ENCODE measurements at places on chromosomes 5 and 9.

DNA sequence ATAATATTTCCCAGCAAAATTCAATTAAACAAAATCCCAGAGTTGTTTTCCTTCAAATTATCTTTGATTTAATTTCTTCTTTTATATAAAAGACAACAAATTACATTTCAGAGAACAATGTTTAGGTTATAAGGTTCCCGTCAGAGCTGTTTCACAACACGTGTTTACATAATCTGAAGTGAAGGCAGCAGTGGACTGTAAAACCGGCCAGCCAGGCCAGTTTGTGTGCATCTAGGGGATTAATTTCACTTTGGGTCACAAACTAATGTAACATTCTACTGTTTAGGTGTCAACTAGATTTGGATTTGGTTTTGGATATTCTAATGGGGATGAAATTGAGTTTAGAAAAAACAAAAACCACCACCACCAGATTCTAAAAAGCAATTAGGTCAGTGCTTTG is 86.5 kb upstream of the PLPP1 start:
- DNase-seq: no peak

- DNase-seq: no peak
Measured at GRCh38 chr5:158234323-158235158, 375.6 kb upstream of the CLINT1 start.

GRCh38 chr9:91923145-91923544 is 26.9 kb downstream of the ROR2 start:
- DNase-seq: no peak

- DNase-seq: no peak
Measured at GRCh38 chr9:8684978-8685708, 885.6 kb upstream of the DMAC1 start.

DNA sequence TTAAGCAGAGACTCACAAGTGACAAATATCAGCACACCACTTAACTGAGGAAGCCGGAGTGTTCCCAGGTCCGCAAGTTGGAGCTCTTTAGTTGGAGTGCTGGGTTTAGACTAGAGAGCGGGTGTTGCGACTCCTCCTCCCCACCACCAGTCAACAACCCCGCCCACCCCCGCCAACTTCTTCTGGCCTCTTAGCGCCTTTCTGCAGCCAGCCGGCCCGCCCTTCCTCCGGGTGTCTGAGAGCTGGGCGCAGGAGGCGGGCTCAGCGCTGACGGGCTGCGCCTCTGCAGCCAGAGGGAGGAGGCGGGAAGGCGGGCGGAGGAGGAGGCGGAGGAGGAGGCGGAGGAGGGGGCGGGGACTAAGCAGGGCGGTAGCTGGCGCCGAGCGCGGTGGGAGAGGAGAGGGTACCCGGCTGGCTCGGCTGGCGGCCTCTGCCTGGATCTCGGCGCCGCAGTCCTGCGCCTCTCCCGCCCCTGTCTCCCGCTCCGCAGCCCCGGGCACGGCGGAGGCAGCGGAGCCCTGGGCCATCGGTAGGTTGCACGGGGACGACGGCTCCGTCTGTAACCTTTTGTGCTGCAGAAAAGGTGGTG is at the start of gene MACIR:
MACIR (plus strand) TSS at position 396 of the 589 bp plus-strand sequence. CDS start 17,157 bp downstream, outside the sequence.
- DNase-seq: peak; percentile 60

- DNase-seq: no peak
Measured at GRCh38 chr9:130400870-130401269, 43.9 kb upstream of the ASS1 start.

GRCh38 chr5:167104351-167104750 is 1187.1 kb upstream of the WWC1 start:
- DNase-seq: no peak
